ENCODE measurements at places on chromosomes 3 and 15.

- no peak for DNase-seq
These were observed 126.7 kb downstream of the UACA start for GRCh38 chr15:70636540-70637165.

DNA sequence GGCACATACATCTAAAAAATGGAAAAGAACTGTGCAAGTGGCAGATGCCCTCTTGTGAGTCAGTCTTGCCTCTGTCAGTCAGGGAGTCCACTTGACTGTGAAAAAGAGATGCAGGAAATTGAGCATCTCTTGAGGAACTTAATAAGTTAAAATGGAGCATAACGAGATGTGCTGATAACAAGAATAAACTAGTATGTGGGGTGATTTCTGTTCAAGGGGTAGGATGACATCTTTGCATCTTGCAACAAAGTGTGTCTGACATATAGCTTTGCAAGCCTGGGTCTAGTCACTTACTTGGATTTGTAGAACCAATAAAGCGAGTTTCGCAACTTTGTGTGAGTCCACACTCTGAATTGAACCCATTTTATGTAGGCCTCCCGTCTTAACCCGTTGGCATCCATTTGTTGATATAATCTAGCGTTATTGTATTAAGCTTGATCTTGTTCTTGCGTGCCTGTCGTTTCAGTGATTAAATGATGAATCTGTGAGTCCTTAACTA, 2.2 kb downstream of the USP3 start:
- no peak for DNase-seq

- DNase-seq: no peak
These were observed 147.4 kb downstream of the TJP1 start for GRCh38 chr15:29674661-29675533.

DNA sequence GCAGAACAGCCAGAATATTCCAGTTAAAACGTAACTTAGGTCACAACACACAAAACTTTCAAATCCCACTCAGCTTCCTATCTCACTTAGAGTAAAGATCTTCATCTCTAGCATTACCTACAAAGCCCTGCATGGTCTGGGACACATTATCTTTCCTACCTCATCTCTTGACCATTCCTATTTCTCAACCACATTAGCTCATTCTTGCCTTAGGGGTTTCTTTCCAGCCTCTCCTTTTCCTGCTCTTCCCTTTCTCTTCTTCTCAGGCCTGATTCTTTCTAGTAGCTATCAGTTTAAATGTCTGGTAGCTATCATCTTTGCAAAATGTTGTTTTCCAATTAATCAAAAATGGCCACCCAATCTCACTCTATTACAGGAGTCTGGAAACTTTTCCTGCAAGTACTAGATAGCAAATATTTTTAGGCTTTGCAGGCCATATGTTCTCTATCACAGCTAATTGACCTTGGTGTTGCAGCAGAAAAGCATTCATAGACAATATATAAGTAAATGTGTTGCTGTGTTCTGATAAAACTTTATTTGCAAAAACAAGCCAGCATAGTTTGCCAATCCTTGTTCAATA, 15.1 kb upstream of the CBLB start:
- DNase-seq: no peak

DNA sequence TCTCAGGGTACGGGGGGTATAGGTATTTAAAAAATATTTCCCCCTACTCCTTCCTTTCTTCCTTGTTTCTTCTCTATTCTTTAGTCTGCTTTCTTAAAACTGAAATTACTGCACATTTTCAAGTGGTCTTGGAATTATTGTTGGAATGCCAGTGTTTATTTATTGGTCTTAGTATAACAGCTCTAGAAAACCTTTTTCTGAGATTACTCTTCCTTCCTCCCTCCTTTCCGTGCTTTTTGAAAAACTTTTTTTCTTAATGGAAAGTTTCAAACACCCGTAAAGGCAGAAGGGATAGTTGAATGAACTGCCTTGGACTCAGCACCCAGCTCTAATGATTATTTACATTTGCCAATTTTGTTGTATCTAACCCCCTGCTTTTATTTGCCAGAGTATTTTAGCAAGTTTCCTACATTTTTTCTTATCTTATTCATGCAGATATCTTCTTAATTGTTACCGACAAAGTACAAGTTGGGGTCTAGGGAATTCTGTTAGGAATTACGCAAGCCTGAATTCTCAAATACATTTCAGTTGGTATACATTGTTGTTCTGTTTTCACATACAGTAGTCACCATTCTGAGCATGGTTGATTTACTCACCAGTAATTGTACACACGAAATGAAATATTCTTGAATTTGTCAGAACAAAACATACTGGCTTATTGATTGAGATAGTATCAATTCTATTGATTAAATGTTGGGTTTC, 36.2 kb downstream of the KAT2B start:
- no peak for DNase-seq

GRCh38 chr3:39779511-39780230, 29.7 kb upstream of the MYRIP start:
- DNase-seq: no peak

- DNase-seq: no peak
These were observed 56.2 kb downstream of the EXOG start for GRCh38 chr3:38552364-38552763.

GRCh38 chr3:158703566-158703965, 28.7 kb downstream of the RARRES1 start:
- no peak for DNase-seq

DNA sequence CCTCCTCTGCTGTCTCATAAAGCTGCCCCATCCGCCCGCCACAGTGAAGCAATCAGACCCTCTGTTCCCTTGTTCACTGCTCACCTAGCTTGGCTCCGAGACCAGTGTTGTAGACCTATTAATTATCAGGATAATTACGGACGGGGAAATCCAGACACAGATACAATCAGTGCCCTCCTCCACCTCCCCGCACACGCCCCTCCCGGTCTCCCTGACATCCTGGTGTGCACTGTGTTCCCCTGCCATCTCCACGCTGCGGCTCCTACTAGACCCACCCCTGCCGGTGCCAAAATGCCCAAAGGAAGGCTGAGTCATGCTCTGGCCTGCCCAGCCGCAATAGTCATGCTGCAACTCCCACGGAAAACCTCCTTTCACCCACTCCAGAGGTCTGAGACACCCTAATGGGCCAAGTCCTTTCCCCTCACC, 277.3 kb upstream of the TLE3 start:
- DNase-seq: no peak
